ENCODE measurements at places on chromosomes 6 and 20.

DNA sequence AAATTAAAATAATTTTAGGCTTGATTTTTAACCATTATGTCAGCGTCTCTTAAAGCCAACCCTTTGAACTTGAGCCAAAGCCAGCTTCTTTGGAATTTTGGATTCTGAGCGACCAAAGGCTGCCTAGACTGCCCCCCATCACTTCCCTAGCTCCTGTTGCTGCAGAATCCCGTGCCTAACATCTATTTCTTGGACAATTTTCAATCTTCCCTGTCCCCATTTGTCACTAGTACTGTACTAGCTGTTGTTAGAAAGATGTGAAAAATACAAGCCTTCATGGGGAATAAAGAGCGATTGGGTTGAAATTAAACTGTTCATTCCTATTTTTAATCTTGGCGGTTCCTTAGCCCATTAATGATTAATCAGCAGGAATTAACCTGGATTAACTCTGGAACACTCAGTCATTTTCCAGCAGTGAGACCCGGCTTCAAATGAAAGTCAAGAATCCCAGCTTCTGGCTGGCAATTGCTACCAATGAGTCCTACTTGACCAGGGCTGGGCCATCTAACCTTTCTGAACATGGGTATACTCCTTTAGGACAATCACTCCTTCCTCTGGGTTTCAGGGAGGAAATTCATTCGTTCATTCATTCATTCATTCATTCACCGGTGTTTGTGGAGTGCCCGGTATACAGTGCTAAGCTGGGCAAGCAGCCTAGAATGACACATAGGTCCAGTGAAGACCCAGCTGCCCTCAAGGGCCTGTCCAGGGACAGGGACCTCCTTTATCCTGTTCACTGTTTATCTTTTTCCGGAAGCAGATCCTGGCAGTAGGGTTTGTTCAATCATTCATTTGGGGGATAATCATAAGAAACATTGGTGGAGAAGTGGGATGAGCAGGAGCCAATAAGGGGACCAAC, 1.4 kb upstream of the RRBP1 start:
- no peak for DNase-seq

DNA sequence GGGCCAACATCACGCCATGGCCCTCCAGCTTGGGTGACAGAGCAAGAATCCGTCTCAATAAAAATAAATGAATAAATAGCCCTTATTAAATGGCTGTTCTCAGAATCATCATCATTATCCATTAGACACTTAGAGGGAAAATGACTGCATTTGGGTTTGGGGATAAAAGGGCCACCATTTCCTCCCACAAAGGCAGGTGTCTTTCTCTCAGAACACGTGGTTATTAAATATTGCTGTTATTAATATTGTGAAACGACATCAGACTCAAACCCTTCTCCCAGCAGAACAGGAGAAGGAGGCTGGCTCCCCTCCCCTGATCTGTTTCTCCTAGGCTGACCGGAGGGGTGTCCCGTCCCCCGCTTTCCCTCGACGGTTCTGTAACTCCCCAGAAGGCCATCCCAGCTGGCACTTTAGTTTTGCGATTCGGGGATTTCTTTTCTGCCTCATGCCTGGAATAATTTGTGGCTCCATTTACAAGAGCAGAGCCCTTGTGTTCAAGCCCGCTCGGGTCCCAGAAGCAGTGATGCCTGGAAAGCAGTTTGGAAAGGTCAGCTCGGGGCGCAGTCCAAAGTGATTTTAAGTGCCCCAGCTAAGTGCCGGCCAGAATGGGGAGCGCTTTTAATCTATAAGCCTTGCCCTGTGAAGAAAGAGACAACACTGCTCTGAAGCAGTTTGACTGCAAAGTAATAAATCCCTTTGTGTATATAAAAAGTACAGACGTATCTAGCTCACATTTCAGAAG, 41.9 kb downstream of the EYA2 start:
- no peak for DNase-seq

GRCh38 chr20:63238514-63239125, 2.9 kb downstream of the BIRC7 start:
- DNase-seq, result no peak

GRCh38 chr6:16059496-16059895, 69.4 kb upstream of the MYLIP start:
- no peak for DNase-seq

GRCh38 chr6:117513778-117514365, 31.4 kb downstream of the DCBLD1 start:
- DNase-seq, result no peak

- DNase-seq, result no peak
Measured at GRCh38 chr20:63456429-63457284, 15.8 kb downstream of the KCNQ2 start.
